ENCODE measurements at places on chromosomes 3 and 15.

DNA sequence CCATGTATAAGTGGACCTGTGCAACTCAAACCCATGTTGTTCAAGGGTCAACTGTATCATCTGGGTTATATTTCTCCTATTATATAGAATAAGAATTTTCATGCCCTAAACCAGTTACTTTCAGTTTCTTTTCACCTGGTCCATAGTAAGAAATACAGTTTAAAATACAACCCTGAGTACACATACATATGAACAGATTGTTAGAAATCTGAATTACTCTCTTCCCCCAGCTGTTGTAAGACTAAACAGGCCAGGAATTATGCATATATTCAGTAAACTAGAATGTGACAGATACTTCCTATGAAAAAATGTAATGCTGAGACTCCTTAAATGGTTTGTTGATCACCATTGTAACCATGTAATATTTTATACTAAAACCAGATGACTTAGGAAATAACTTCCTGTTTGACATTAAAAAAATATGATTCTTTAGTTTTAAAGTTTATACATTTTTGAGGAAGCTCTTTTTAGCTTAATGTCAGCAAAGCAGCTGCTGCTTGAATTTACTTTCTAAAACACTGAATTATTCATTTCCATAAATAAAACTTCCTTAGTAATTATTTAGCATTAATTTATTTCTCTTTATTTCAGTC, 52.5 kb upstream of the ZCWPW2 start:
- no peak for DNase-seq

GRCh38 chr3:96434651-96435050, 379.7 kb upstream of the EPHA6 start:
- no peak for DNase-seq

- no peak for DNase-seq
Measured at GRCh38 chr3:157438194-157438730, 1.6 kb downstream of the PTX3 start.

DNA sequence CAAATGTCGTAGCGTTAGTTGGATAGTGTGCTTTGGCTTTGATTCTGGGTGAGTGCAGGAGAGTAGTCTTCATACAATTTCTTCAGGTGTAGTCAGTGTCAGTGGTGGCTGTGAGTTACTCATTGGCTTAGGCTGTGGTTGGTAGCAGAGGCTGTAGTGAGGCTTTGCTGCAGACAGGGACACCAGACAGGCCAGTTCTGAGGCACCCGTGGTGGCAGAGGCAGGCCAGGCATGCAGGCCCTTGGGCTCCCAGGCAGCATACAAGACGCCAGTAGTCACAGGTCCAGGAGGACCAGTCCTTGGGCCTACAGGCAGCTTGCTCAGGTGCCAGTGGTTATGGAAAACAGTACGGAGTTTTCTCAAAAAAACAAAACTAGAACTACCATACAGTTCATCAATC, 61.3 kb downstream of the DMXL2 start:
- peak; percentile 57 for DNase-seq

DNA sequence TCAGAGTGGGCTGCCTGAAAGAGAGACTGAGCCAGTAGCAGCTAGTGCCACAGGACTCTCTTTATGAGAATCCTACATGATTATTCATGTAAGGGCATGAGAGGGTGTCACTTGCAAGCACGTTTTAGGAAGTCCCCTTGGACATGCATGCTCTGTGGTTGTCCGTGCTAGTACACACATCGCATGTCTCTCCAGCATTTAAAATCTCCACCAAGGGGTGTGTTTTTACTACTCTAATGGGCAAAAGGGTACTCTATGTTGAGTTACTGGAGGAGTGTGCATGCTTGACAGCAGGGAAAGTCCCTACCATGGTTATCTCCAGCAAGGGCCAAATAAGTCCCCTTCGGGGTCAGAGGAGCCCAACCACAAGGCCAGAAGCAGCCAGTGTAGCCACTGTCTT, 70.7 kb downstream of the DCLK3 start:
- DNase-seq, result no peak

GRCh38 chr3:10173926-10174435, 9.3 kb downstream of the IRAK2 start:
- peak; percentile 100 for DNase-seq

DNA sequence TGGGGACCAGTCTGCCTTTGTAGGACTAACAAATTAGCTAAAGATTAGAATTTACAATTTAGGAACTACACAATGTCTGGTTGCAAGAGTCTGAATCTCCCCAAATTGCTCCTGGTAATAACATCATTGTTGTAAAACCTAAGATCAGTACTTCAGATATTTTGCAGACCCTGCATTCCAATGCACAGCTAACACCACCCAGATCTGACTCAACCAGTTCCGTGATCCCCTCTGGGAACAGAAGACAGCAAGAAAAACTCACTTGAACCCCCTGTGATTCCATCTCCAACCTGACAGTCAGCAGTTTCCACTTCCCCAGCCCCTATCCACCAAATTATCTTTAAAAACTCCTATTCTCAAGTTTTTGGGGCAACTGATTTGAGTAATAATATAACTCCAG, 201.9 kb upstream of the ARPP21 start:
- DNase-seq, result no peak

- peak; percentile 23 for DNase-seq
Measured at GRCh38 chr3:101962055-101962454, 112.7 kb downstream of the NFKBIZ start.

All from kidney tubule cell (primary cell).